Activated CD4-positive, alpha-beta memory T cell treated with anti-CD3 and anti-CD28 coated beads for 36 hours (primary cell): ENCODE measurements at places on chromosomes 6 and 20.

DNA sequence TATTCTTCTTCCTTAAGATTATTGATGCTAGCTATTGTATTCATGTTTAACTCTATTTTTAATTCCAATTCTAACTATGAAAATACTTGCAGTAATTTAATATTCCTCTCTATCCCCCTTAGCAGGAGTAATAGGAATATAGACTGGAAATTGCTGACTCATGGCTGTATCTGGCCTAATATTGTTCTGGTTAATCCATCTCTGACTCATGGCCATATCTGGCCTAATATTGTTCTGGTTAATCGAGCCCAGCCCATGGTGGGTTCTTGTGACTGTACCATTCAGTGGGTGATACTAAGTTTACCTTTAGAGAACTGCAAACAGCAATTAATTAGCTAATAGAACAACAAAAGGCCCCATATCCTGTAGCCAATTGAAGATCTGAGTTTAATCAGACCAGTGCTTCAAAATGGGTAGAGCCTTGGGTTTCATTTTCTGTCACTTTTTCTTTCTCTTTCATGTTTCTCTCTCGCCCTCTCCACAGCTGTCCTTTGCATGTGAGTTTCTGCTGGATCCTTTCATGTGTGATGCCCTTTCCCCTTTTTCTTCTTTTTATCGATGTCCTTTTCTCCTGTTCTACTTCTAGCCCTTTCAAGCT, 50.6 kb downstream of the SLC22A3 start:
- no peak for DNase-seq

DNA sequence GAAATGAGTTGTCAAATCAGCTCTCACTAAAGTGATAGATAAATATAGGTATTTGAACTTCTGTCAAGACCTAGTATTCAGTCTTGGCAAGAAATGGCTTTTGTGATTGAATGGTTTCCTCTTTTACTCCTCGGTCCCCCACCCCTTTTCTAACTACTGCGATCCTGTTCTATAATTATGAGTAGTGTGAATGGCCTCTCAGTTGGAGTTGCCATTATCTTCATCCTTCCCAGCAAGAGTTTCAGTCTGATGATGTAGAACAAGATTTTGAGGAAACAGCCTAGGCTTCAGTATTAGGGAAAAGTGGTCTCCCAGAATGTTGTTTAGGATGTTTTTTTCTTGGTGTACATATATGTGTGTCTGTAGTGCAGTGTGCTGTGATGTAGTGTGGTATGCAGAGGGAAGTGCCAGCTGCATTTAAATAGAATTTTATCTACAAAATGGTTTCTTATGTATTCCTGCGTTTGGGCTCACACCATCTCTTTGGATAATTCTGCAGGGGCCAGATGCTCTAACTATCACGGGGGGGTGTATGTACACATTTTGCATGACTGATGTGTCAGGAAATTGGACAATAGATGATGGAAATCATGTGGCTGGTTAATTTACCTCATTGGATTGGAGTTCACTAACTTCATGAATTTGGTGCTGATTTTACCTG, 180.1 kb upstream of the MMS22L start:
- DNase-seq = no peak

- DNase-seq = no peak
Measured at GRCh38 chr6:90918361-90918760, 331.5 kb upstream of the MAP3K7 start.

DNA sequence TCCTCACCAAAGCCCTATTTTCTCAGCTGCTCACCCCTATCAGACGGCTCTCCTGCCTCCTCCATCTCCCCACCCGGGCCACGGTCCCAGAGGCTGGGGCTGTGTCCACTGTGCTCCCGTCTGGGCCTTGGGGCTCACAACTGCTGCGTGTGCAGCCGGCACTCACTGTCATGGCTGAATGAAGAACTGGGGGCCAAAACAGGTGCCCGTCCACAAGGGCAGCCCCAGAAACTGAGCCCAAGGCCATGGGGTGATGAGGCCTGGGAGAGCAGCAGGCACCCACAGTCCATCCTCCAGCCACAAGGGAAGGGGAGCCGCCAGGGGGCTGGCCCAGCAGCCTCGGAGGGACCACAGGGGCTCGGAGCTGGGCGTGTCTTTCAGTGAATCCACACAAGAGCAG, 159.5 kb downstream of the DLL1 start:
- DNase-seq = peak; percentile 1

- no peak for DNase-seq
Measured at GRCh38 chr6:73302339-73302738, 39.3 kb upstream of the KHDC1 start.

DNA sequence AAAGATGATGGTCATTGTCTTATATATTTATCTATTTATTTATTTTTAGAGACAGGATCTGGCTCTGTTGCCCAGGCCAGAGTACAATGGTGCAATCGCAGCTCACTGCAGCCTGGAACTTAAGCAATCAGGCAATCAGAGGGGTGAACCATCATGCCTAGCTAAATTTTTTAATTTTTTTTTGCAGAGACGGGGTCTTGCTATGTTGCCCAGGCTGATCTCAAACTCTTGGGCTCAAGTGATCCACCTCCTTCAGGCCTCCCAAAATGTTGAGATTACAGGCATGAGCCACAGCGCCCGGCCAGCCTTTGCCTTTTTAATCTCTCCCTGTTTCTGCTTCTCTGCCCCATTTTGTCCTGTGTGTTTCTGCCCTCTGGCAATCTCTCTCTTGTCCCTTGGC, 102.2 kb downstream of the NCR2 start:
- no peak for DNase-seq

DNA sequence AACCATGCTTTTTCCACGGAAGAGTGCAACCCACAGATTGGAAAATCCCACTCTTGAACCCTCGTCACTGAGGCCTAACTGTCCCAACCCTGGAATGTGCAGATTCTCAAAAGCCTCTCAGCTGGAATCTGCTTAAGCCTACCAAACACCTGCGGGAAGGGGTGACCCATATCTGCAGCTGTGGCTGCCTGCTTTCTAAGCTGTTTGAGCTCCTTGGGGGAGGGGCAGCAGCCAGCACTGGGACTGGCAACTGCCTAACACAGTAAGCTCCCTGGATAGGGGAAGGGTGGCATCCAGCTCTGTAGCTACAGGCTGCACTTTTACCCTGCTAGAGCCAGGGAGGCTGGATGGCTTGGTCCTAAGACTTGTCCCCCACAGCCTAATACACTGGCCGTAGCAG, 579.6 kb downstream of the COL12A1 start:
- no peak for DNase-seq
